ENCODE measurements at places on chromosomes 7 and 10. TPM values are rescaled to one million over a fixed set of nuclear protein-coding genes. Genes with fewer than 3 reads are reported as not detected.

CNNM2 gene
- total RNA-seq = 7.2 TPM

CREB3L2 gene
- 9.3 TPM for total RNA-seq

CCDC3 gene
- total RNA-seq = not detected

DHTKD1 gene
- total RNA-seq = 18.7 TPM

CYP26C1 gene
- not detected for total RNA-seq

NUTM2E gene
- total RNA-seq = not detected

PDE1C gene
- 14.1 TPM for total RNA-seq

TMEM176A gene
- not detected for total RNA-seq

DNA sequence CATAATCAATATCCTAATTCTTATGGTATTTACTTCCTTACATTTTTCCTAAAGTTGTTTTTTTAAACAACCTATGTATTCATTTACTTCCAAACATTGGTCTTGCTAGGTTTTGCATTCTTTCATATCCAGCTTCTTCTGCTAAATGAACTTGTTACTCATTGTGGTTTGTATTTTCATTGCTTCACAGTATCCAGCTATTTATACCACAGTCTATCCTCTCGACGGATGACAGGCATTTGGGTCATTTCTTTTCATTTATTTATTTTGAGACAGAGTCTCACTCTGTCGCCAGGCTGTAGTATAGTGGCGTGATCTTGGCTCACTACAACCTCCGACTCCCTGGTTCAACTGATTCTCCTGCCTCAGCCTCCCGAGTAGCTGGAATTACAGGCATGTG lies 66.8 kb downstream of the CCDC6 start:
- DNase-seq = peak; percentile 15

- no peak for DNase-seq
These were observed 24.8 kb downstream of the NPTX2 start for GRCh38 chr7:98641646-98642500.

- DNase-seq = no peak
These were observed 15.3 kb upstream of the KCNIP2 start for GRCh38 chr10:101858723-101859500.

DNA sequence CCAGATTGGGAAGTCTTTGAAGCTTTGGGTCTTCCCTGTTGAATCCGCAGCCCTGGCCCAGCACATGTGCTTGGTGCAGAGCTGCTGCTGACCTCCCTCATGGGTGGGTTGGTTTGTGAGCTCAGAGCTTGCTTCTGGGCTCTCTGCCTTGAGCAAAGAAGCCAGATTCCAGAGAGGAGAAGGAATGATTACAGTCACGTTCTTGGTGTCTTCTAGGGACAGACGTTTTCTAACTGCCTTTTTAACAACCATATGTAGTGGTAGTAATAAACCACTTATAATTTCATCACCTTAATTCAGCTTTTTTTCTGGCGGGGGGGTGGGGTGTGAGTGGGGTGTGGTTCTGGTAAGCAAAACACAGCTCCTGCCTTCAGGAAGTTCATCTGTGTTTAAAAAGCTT lies 39.5 kb downstream of the LRMDA start:
- no peak for DNase-seq

GRCh38 chr10:103706047-103706446 lies 149.3 kb downstream of the SH3PXD2A start:
- DNase-seq = no peak

GRCh38 chr10:122756656-122757055 lies 57.0 kb upstream of the C10orf120 start:
- DNase-seq = no peak

DNA sequence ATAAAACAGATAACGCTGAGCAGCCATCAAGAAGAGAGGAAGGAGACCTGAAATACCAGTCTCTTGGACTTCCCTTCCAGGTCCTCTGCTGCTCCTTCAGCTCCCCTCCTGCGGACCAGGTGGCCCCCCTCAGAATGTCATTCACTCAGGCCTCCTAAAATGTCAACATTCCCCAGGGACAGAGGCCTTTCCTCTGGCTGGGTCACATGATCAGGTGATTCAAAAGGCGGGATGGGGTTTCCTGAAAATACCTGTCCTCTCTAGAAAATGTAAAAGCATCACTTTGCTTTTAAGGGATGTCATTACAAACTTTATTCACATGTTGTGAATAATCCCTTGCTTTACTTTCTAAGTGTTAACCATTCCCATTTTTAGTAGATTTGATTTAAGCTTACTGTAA lies 311.1 kb downstream of the INHBA start:
- no peak for DNase-seq

DNA sequence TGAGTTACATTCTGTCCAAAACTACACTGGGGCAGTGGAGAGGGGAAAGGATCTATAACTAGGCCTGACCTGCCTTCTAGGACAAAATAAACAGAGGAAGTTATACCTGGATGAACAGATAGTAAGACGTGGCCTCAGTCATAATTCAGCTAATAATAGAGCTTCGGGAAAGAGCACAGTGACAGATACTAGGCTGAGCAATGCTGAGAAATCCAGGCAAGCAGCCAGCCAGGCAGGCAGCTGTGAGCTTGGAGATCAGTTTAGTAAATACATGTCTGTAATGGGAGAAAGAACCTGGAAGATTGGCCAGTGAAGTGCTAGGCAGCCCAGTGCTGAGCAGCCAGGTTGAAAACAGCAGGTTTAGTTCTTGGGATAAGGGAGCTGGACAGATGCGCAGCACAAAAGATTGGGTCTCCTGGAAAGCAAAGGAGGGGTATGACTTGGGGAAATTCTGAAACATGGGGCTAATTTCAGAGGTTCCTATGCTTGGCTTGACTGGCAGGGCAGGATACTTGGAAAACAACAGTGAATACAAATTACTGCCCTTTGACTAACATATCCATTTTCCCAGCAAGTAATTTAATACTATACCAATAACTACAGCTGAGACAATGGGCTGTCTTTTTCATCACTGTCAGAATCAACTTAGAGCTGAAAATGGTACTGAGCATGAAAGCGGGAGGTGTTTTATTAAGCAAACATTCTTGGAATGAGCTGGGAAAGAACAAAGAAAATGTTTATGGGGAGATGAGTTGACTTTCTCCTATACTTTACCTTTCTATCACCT lies 140.8 kb downstream of the DGKB start:
- DNase-seq = peak; percentile 92

DNA sequence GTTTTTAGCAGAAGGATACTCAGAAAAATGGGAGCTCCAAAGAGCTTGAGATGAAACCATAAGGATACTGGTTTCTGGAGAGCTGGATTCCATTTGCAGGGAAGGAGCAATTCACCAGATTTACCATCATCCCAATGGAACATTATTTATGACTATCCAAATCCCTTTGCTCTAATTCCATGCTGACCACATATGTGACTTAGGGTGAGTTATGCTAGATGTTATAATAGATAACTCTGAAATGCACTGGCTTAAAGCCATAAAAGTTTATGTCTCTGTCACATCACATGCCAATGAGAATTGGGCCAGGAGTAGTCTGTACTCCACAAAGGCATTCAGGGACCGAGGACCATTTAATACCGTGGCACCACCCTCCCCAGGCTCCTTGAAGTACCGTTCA lies 185.2 kb downstream of the SKIDA1 start:
- DNase-seq = peak; percentile 91

- DNase-seq = no peak
These were observed 65.4 kb downstream of the ADRA2A start for GRCh38 chr10:111142092-111142768.

- DNase-seq = no peak
These were observed 101.1 kb downstream of the BTAF1 start for GRCh38 chr10:92024700-92025099.

- peak; percentile 58 for DNase-seq
These were observed 6.3 kb downstream of the COL28A1 start for GRCh38 chr7:7529328-7529727.

DNA sequence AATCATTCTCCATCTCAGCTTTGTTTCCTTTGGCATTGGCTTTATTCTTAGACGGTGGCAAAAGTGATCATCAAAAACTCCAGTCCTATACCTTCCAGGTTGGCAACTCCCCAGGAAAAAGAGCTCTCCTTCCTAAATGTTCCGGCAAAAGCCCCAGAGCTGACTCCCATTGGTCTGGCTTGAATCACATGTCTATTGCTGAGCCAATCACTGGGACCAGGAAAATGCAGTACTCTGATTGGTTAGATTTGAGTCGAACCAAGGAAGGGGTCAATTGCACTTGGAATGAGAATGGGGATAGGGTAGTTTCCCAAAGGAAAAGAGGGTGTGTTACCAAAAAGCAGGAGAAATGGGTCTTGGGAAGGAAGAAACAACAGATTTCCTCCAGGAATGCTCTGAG lies 22.3 kb downstream of the LEP start:
- DNase-seq = no peak

- no peak for DNase-seq
These were observed 4.1 kb downstream of the EPDR1 start for GRCh38 chr7:37924491-37925041.

DNA sequence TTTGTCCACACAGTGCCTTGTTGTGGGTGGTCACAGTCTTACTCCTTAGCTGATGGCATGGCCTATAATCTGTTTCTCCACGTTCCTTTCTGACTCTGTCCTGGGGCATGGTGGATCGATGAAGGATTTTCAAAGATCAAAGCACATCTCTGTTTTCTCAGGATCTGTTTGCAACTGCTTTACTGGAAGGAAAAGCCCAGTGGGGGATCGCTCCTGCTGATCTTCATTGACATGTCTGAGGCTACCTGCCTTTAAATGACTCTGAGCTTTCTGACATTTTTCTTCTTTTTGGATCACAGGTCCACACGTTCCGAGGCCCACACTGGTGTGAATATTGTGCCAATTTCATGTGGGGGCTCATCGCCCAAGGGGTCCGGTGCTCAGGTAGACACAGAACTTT lies 68.0 kb upstream of the PRR15 start:
- no peak for DNase-seq

- no peak for DNase-seq
These were observed 93.5 kb upstream of the PPP1R9A start for GRCh38 chr7:94813917-94814316.

DNA sequence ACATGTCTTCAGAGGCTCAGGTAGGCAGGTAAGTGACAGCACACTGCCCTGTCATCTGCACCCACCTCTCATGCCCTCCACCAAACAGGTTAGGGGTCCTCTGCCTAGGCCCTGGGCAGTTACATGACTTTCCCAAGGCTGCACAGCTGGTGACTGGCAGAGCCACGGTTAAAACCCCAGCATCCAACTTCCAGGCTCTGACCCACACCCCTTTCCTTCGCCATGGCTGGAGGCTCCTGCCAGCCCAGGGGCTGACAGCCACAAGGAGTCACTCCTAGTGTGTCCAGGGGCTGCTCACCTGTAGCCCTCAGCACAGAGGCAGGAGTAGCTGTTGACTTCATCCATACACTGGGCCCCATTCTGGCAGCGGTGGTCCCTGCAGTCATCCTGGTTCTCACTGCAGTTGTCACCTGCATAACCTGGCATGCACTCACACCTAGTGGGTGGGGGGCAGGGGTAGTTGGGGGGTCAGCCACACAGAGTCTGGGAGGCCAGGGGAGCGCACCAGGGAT lies 175.0 kb downstream of the SLIT1 start:
- DNase-seq = no peak

- peak; percentile 97 for DNase-seq
These were observed 186.8 kb upstream of the NEBL start for GRCh38 chr10:21083861-21084260.

- no peak for DNase-seq
These were observed 68.9 kb downstream of the ARID5B start for GRCh38 chr10:61970182-61971002.

DNA sequence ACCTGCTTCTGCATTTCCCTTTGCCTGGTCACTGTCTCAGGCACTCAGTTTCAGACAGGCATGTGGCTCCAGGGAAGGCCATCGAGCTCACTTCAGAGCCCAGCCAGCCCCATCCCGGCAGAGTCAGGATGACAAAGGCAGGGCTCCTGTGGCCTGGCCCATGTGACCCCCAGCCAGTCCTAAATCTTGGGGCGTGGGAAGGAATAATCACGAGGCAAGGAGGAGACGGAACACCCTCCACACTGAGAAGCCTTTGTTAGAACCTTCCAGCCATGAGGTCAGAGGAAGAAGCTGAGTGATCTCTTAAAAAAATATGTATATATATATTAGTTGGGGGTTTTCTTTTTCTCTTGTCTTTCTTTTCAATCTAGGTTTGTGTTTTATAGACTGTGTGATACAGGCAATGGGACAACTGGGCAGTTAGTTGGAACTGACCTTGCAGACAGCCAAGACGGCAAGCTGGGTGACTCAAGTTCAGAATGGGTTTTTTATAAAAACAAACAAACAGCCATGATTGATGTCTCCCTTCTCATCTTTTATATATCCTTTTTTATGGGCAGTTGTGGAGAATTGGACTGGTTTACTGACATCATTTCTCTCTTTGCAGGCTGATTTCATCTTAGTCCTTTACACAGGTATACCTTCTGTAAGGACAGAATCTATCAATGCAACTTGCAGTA lies 60.8 kb downstream of the CHN2 start:
- peak; percentile 57 for DNase-seq

GRCh38 chr7:38518541-38518940 lies 112.6 kb downstream of the AMPH start:
- no peak for DNase-seq

DNA sequence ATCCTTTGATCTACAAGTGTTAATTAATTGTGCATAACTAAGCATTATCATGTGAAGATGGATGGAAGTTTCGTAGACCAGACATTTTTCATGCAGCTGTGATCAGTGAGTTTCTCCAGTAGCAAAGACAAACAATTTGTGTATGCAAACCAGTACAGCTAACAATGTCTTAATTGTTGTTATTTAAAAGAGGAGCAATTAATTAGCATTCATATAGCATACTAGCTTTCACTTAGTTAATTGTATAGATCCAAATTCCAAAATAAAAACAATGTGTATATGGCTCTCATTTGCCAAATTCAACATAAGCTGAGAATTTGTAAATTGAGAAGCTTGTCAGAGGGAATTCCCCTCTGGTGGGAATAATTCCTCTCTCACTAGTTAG lies 22.6 kb upstream of the PRKCQ start:
- DNase-seq = no peak

GRCh38 chr10:123562387-123562786 lies 103.8 kb upstream of the GPR26 start:
- DNase-seq = no peak

DNA sequence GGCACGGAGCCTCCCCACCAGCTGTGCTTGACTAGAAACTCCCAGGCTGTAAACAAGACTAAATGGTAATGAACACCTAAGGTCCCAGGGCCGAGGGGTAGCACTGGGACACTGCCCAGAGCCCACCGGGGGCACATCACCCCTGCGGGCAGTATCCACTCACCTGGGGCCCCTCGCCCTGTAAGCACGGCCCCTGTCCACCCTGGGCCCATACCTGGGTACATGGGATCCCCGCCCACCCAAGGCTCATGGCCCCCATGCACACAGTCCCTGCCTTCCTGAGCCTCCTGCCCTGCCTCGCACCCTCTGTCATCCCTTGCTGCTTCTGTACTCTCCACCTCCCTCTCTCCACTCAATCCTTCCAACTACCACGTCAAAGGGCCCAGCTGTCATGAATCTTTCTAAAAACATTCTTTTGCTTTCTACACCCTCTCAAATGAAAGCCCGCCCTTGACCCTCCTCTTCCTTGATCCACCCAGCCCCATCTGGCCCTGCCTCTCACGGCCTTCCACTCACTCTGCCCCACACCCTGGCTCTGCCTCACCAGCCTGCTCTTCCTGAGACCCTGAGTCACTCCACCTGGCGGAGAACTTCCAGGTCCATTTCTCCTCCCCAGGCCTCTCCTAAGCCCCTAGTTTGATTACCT lies 173.1 kb downstream of the PARD3 start:
- DNase-seq = no peak

GRCh38 chr10:68188835-68189234 lies 43.1 kb downstream of the ATOH7 start:
- no peak for DNase-seq

GRCh38 chr7:142468871-142469665 lies 211.2 kb upstream of the PRSS58 start:
- DNase-seq = no peak

- DNase-seq = no peak
These were observed 206.6 kb downstream of the SKAP2 start for GRCh38 chr7:26657686-26658388.
